ENCODE measurements at places on chromosomes 7 and 10.
A peak's percentile ranks its signal among the peaks of the same experiment; 100 is the strongest.

- DNase-seq: no peak
Observed at GRCh38 chr10:51367127-51367526, 292.8 kb downstream of the PRKG1 start.

GRCh38 chr7:148242294-148242821 lies 348.2 kb upstream of the C7orf33 start:
- peak; percentile 44 for DNase-seq

DNA sequence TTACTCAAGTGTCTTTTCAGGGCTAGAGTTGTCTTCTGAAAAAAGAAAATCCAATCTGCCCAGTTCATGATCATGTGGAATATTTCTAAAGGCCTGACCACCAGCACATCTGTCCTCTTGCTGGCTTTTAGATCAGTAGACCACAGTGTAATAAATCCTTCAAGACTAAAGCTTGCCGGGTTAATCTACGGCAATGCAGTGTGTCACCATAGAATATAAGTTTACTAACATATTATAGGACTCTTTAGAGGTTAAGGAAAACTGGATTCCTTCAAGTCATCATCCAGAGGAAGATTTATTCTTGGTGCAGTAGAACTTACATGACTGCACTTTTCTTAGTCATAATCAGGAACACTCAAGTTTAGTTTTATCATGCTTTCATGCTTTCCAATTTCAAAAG lies 349.5 kb downstream of the SEMA3D start:
- no peak for DNase-seq

DNA sequence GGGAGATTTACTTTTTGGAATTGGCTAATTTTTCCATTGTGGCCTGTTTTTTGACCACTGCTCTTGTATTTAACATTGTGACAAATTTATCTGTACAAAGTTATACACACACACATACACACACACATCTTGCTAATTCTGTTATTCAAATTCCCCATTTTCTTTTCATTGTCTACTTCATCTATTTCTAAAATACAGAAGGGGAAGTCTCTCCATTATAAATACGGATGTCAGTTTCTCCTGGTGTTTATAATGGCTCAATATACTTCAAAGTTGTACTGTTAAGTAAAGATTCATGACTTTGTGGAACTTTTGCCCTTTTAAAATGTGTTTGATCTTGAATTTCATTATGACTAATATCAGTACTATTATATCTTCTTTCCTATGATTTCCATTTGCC lies 81.0 kb downstream of the CNOT4 start:
- no peak for DNase-seq

DNA sequence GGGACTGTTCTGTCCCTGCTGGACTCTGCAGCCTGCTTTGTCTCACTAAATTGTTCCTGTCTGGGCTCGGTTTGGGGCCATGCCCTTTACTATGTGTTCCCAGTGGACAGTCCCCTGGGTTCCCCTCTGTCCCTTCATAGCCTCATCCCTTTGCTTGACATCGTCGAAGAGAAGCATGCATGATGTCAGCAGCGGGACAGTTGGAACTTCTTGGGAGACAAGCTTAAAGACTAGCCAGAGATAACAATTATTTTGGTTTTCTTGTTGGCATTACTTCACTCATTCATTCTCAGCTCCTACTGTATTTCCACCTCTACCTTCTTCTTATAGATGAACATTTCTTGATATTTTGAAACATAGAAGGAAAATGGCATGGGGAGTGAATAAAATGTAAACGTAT lies 2.7 kb downstream of the EPHB6 start:
- DNase-seq: no peak

GRCh38 chr7:73892003-73892999 lies 31.3 kb downstream of the TMEM270 start:
- no peak for DNase-seq

- no peak for DNase-seq
Observed at GRCh38 chr10:122422266-122422989, 32.0 kb upstream of the ARMS2 start.

DNA sequence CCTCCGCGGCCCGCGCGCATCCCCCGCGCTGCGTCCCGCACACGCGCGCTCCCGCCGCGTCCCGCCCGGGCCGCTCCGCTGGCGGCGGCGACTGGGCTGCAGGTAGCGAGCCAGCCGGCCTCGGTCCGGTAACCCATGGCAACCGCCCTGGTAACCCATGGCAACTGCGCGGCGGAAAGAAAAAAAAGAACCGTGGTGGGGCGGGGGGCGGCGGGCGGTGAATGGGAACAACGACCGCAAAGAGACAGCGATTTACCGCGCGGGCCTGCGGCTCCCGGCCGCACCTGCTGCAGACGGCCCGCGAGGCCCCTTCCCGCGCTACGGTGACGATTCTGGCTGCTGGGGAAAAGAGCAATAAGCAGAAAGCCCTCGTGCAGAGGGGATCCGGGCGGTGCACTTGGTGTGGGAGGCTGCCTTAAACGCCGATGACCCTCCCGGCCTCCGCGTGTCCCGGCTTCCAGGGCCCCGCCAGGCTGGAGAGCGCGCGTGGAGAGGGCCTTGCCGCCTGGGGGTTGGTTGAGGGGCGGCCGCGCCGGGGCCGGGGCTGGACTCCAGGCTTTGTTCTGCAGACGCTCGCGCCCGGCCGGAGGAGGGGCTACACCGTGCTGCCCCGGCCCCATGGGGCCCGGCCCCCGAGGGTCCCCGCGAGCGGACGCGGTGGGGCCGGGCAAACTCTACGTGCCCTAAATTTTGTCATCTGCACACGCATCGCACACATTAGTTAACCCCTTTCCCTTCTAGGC lies 84.7 kb downstream of the SNX10 start:
- no peak for DNase-seq

GRCh38 chr10:29189256-29189655 lies 99.6 kb upstream of the LYZL1 start:
- no peak for DNase-seq

DNA sequence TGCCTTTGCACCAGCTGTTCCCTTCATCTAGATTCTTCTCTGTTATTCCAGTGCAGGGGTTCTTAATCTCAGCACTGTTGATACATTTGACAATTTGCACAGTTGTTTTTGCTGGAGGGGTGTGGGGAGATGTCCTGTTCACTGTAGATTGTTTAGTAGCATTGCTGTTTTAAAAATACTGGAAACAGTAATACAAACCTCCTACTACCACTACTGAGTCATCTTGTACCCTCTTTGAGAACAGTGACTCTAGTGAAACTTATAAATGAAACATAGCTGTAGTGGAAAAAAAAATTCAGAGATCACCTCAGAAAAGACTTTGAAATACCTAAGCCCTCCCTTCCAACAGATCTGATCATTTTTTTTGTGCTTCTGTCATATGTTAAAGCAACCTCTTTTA lies 154.8 kb upstream of the TMEM196 start:
- DNase-seq: no peak

DNA sequence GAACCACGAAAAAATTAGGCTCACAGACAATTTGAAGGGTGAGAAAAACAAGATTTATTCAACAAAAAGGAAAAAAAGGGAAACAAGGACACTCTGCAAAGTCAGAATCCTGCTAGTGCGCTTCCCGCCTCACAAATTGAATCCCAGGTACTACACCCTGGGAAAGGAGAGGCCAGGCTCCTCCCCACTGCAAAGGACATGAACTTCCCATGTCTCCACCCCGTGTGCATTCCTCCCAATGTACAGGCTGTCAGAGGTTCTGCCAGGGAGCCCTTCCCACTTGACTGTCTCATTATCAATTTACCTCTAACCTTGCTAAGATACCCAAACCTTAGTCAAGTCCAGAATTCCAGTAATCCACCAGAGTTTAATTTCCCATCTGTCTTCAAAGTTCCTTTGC lies 70.4 kb upstream of the CDK1 start:
- DNase-seq: no peak

DNA sequence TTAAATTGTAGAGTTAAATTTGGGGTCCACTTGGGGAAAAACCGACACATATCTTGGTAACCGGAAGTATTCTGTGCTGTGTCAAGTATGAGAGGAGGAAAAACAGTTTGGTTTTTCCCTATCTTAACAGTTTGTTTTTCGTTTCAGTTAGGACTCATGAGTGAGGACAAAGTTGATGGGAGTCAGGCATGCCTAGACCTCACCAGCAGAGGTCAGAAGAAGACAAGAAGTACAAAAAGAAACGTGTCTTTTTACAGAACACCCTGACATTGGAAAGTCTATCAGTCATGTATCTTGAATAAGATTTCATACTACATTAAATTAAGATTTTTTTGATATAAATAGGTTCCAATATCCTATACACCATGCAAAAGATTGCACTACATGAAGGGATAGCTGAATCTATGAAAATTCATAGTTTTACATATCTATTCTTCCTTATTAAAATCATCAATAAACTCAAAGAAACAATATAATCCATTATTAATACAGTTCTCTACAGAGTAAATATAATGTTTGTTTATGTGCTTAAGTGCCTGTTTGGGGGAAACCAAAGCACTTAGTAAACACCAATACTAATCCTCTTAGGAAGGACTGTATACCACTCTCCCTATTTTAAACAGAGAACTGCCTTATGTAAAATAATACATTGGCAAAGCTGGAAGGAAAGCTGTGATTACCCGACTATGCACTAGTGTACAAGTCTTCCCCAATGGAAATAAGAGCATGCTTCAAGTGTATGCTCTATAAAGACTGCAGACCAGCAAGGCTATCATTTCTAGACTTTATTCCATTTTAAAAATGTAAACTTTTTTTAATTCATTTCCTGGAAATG lies 95.6 kb downstream of the USP6NL start:
- no peak for DNase-seq

- no peak for DNase-seq
Observed at GRCh38 chr10:103058034-103058433, 135.0 kb downstream of the NT5C2 start.

- no peak for DNase-seq
Observed at GRCh38 chr7:95485391-95486123, at the start of gene ASB4. Gene ASB4, plus strand, starts transcription at chr7:95485943. Its CDS starts 29 bp downstream, at chr7:95485972.

DNA sequence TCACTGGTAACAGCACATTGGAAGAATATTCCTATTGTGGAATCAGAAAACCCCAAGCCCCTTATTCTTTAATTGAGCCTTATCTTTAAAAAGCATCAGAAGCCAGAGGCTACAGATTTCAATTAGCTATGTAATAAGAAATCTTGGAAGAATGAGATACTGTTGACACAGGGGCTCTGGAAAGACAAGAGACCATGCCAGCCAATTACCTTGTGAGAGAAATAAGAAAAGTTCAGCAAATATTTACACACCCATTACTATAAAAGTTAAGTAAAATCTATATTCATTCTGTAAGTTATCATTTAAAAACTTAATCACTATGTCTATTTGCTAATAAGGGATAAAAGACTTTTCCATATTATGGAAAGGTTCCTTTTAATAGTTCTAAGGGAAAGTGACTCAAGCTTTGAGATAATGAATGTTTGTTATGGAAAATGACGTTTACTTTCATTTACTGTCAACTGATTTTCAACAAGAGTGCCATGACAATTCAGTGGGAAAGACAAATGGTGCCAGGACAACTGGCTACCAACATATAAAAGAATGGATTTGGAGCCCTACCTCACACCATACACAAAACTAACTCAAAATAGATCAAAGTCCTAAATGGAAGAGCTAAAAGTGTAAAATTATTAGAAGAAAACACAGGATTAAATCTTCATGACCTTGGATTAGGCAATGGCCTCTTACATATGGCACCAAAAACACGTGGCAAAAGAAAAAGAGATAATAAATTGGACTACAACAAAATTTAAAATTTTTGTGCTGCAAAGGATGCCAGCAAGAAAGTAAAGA lies 28.3 kb downstream of the ZFAND2A start:
- DNase-seq: no peak

DNA sequence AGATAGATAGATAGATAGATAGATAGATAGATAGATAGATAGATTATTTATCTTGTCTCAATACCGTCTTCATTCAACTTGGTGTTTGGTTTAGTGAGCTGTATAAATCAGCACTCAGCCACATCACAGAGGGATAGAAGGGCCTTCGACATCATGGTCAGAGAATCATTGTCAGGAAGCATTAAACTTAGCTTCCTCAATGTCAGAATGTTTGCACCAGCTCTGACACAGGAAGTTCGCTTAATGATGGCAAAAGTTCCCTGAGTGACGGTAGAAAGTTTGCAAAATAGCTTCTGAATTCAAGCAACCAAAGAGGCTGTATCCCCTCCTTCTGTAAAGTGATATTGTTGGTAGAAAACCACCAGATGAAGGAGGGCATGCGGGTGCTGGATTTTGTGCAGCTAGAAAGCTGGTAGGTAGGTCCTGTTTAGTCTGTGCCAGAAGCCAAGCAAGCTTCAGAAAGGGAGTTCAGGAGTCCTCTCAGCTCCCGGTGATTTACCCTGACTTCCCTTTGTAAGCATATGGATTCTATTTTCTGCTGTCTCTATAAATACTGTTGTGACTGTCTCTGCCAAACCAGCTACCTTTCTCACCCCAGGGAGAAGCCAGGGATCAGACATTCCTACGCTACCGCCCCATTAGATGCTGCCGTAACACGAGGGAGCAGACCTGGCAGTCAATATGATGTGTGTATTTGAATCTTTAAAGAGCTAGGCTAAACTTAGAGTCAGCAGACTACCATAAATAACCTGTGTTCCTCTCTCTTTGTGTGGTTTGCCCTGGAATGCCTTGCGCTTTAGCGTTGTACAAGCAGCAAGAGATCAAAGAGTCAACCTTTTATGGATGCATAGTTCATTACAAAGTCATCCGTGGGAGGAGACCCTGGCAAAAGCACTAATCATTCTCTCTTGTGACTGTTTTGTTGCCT lies 200.5 kb upstream of the KIAA1217 start:
- DNase-seq: peak; percentile 64

DNA sequence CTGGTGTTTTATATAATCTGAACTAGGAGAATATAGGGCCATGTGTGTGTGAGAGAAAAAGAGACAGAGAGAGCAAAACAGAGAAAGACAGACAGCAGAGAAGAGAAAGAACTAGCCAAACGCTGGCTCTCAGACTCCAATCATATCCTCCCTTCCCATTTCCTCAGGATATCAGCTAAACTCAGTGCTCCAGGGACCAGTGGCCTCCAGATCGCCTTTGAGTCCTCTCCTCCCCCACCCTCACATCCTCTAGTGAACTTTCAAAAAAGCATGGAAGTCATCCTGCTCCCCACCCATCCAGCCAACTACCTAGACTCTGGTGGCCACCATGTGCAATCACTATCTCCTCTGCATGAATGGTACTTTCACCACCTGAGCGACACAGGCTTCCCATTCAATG lies 386.1 kb upstream of the NPVF start:
- DNase-seq: no peak

- peak; percentile 81 for DNase-seq
Observed at GRCh38 chr7:90474284-90475210, 5.1 kb downstream of the PTTG1IP2 start.

DNA sequence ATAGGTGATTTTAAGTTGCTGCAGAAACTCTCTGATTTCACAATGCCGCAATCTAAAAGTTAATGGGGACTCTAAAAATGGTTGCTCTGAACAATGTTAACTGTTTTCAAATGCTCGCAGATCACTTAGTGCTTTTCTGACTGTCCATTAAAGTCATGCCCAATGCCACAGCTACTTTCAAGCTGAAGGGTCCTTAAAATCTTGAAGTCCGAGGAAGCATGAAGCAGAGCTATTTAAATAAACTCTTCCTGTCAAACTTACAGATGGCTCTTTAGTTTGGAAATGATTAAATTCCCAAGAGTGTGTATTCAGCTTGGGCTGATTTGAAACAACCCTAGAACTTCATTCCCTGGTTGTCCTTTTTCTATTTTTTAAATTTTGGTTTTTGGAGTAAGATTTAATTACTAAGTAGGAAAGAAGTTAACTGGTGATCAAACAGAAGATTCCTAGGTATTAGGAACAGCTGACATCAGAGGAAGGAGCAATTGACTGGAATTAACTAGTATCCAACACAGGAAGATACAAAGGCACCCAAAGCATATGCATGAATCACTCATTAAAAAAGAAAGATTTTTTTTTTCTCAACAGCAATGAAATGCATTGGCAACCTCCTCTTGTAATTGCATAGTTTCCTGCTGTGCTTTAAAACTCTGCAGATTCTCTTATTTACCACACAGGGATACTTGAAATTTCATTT lies 105.1 kb downstream of the NRP1 start:
- no peak for DNase-seq
